ENCODE measurements at places on chromosomes 6 and 20.

DNA sequence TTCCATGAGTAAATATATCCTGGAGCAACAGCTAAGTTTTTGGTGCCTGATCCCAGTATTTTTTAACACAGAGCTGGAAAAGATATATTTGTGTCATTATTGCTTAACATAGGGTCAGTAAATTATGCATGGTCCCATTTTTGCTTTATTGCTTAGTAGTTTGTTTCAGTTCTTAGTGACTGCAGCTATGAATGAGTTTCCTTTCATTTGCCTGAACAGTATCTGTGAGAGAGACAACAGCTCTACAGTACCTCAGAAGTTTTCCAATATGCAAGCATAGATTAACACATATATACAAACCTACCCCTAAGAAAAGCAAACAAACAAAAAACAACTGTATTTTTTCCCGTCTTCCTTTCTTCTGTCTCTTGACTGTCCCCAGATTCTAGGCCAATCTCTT, 160.3 kb downstream of the MEI4 start:
- no peak for DNase-seq

GRCh38 chr6:151796842-151797530, 10.5 kb upstream of the ESR1 start:
- DNase-seq: no peak

DNA sequence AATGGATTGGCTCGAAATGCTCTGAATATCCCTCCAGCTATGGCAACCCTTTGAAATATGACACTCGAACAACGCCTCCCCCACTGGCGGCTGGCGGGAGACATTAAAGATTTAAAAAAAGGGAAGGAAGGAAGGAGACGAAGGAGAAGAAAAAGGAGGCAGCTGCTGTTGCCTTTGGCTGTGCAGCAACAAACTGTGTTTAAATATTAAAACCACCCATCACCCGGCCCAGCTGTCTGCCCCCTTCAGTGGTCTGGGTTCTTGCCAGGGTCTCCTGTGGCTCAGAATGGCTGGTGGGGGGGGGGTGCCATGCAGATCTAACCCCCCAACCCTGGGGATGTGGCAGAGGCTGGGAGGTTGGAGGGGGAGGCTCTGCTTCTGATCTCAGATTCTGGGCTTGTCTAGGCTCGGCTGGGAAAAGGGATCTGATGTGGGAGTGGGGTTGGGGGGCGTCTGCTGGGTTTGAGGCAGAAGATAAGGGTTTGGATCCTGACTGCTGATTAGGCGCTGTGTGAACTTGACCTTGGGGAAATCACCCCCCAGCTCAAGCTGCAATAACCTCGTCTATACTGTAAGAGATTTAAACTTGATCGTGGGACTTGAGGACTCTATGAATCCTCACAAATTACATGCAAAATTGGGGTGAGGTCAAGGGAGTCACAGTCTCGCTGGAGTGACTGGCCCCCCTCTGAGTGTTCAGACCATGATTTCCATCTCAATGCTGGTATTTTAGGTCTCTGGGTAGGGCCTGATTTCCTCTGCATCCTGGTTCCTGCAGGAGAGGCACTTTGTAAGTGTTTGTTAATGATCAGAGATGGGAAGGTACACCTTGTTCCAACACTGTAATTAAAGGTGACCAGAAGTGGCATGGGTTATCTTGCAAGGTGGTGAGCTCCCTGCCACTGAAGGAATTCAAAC, 40.3 kb upstream of the BLCAP start:
- peak; percentile 10 for DNase-seq

DNA sequence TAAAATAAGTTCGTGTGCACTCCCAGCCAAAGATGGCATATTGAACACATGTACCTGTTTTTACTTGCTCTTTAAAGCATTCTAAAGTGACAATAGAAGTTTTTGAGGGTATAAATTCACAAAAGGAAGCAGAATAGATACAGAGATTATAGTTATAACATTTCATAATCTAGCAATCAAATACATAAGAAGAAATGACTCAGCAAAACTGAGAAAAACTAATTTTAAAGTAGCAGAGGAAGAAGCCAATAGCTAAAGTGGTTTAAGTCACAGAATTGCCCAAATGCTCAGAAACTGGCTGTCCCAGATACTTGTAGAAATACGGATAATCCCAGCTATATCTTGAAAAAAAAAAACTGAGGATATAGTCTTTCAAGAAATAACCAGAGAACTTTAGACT, 49.2 kb upstream of the TBC1D32 start:
- DNase-seq: no peak

- no peak for DNase-seq
These were observed 135.6 kb downstream of the SLC24A3 start for GRCh38 chr20:19347943-19348456.

All from suppressor macrophage treated with lipopolysaccharide for 1 hour (primary cell).